ENCODE measurements at places on chromosomes 12 and 14.

GRCh38 chr14:92247947-92248346, 75.0 kb upstream of the SLC24A4 start:
- no peak for DNase-seq

DNA sequence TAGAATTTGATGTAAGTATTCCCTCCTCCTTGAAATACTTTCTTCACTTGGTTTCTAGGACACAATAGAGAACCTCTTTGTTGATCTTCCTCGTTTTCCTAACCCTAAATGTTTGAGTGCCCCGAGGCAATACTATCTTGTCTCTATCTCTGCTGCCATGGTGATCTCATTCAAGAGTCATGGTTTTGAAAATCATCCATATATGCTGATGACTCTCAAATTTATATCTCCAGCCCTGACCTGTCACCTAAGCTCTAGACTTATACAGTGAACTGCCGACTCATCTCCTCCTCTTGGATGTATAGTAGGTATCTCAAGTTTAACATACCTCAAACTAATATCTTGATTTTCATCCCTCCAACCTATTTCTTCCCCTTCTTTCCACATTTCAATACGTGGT, 71.4 kb downstream of the RIC8B start:
- no peak for DNase-seq

- DNase-seq: no peak
Measured at GRCh38 chr14:21669284-21669683, 4.3 kb downstream of the OR4E1 start.

GRCh38 chr14:49483268-49483667, 102.9 kb downstream of the RPS29 start:
- DNase-seq: no peak

GRCh38 chr14:88551980-88552431, 2.8 kb downstream of the PTPN21 start:
- DNase-seq: no peak
